Activated naive CD4-positive, alpha-beta T cell treated with anti-CD3 and anti-CD28 coated beads, Interleukin-2, amount 50 U/mL, for 72 hours (primary cell): ENCODE measurements at places on chromosomes 3 and 15.

GRCh38 chr3:172115787-172116186 lies 76.4 kb downstream of the FNDC3B start:
- DNase-seq = no peak

GRCh38 chr15:95887666-95888390 lies 442.7 kb upstream of the NR2F2 start:
- DNase-seq = no peak

DNA sequence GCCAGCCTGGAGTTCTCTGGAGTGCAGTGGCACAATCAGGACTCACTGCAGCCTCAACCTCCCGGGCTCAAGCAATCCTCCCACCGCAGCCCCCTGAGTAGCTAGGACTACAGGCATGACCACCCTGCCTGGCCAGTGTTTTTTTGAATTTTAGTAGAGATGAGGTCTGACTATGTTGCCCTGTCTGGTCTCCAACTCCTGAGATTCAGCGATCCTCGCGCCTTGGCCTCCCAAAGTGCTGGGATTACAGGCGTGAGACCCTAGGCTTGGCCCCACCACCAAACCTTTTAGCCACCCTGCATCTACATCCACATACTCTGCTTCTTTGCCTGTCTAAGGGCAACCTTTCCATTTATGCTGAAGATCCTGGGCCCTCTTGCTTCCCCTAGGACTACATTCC lies 4.4 kb downstream of the NUSAP1 start:
- DNase-seq = no peak

GRCh38 chr3:50271314-50271936 lies 2.5 kb downstream of the SEMA3B start:
- DNase-seq = no peak

GRCh38 chr15:80554560-80554959 lies 140.6 kb upstream of the ABHD17C start:
- no peak for DNase-seq
